Calu3 (cell line): ENCODE measurements at places on chromosomes 1 and 21. TPM values are rescaled to one million over a fixed set of nuclear protein-coding genes. Genes with fewer than 3 reads are reported as not detected.

LIPI gene
- not detected in 2 replicates for total RNA-seq

CD2 gene
- not detected in 2 replicates for total RNA-seq

LMX1A gene
- total RNA-seq = not detected in 2 replicates

LRP8 gene
- 84.1 and 104 TPM in 2 replicates for total RNA-seq

CCDC181 gene
- total RNA-seq = 0.64 and 0.71 TPM in 2 replicates

- peak; percentile 78 for DNase-seq
Measured at GRCh38 chr1:20486457-20487235, 636 bp upstream of the CAMK2N1 start.

- no peak for DNase-seq
Measured at GRCh38 chr21:35044770-35045541, 4.1 kb downstream of the RUNX1 start.

- DNase-seq = no peak
Measured at GRCh38 chr1:26496861-26497260, 24.6 kb downstream of the HMGN2 start.

GRCh38 chr1:90725657-90726424 is 8.7 kb upstream of the BARHL2 start:
- no peak for DNase-seq

GRCh38 chr1:55021942-55022546 is 17.3 kb upstream of the PCSK9 start:
- peak; percentile 94 for DNase-seq

DNA sequence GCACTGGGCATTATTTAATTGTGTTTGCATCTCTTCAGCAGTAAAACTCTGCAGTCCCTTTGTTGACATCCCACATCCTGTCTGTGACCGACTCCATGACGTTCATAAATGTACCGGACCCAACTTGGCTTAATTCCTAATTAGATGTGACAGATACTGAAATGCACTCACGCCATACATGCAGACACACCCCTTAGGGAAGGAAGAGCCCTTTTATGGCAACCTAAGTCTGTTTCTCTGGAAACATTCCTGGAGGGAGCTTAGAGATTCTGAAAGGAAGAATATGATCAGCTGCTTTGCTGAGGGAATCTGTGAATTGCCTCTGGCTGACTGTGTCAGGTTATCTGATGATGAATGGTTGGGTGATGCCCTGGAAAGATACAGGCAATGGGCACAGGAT is 33.4 kb downstream of the ADAMTS5 start:
- no peak for DNase-seq

DNA sequence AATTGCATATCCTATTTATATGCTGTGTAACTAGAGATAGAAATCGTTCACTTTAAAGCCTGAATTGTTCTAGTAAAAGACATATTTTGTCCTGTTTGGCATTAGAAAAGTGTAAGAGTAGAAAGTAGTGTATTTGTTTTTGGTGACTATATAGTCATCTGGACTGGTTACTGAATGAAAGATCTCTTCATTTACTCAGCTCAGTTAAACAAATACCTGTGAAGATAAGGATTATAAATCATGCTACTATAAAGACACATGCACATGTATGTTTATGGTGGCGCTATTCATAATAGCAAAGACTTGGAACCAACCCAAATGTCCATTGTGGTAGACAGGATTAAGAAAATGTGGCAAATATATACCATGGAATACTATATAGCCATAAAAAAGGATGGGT is 125.1 kb downstream of the PLA2G4A start:
- no peak for DNase-seq
